Activated B cell treated with CpG ODN at 0.5 μM for 24 hours (primary cell): ENCODE measurements at places on chromosomes 7 and 10. TPM values are rescaled to one million over a fixed set of nuclear protein-coding genes. Genes with fewer than 3 reads are reported as not detected.

The ASB4 gene
- total RNA-seq = not detected in 2 replicates

The NUTM2B gene
- 0.80 and 1.2 TPM in 2 replicates for total RNA-seq

The NCAPG2 gene
- total RNA-seq = 8.2 and 11.0 TPM in 2 replicates

The LRRC4 gene
- 0.07 and 0.16 TPM in 2 replicates for total RNA-seq

DNA sequence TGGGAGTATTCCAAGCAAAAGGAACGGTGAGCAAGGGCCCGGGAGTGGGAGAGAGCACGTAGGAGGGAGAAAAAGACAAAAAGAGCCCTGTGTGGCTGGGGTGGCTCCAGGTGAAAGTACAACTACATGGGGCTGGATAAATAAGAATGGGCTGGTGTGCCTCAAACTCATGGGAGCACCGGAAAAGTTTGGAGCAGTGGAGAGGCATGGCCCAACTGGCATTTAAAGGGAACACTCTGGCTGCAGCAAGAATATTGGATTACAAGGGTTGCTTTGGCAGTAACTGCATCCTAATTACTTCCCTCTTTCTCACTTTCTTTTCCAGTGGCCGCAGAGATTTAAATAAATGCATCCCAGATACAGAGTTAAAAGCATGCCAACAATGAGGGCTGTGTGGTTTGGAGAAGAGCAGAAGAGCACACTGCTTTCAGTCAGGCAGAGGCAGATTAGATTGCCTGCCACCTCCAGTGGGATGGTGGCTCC, 39.1 kb upstream of the HERPUD2 start:
- H3K27ac ChIP-seq = no peak overlapping the region
- H3K4me3 ChIP-seq = no peak overlapping the region
- H3K36me3 ChIP-seq = no peaks in the 10 kb centered on the region
- DNase-seq = no peak

DNA sequence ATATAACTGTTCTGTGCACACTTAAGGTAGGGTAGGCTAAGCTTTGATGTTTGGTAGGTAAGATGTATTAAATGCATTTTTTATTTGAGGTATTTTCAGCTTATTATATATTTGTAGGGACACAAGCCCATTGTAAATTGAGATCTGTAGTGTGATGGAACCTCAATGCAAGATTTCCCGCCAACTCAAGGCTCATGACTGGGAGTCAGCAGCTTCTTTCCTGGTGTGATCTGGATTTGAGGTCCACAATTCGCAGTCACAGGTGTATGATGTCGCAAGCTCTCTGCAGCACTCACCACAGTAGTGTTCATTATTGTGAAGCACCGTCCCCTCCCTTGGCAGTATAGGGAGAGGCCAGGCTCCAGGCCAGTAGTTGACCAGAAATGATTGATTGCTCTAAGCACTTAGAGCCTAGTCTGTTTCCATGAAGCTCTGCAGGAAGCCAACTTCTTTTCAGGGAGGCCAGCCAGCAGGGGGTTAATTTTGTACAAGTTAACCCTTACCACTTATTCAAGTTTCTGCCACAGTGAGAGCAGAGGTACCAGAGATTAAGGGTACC, 54.9 kb downstream of the SEM1 start:
- H3K4me1 ChIP-seq = no peaks in the 10 kb centered on the region
- no peaks in the 10 kb centered on the region for H3K36me3 ChIP-seq
- no peak overlapping the region for H3K27ac ChIP-seq
- H3K4me3 ChIP-seq = no peak overlapping the region

GRCh38 chr10:71821909-71822763, 28.9 kb downstream of the PSAP start:
- no peaks in the 10 kb centered on the region for H3K4me1 ChIP-seq
- no peak overlapping the region for H3K27ac ChIP-seq
- no peaks in the 10 kb centered on the region for H3K27me3 ChIP-seq
- H3K36me3 ChIP-seq = peaks cover 95% of the 10 kb centered on the region

GRCh38 chr10:2145926-2146478, 408.7 kb upstream of the ADARB2 start:
- no peaks in the 10 kb centered on the region for H3K36me3 ChIP-seq
- no peak overlapping the region for H3K27ac ChIP-seq
- peaks cover 8% of the 10 kb centered on the region for H3K27me3 ChIP-seq
- H3K4me1 ChIP-seq = no peaks in the 10 kb centered on the region

DNA sequence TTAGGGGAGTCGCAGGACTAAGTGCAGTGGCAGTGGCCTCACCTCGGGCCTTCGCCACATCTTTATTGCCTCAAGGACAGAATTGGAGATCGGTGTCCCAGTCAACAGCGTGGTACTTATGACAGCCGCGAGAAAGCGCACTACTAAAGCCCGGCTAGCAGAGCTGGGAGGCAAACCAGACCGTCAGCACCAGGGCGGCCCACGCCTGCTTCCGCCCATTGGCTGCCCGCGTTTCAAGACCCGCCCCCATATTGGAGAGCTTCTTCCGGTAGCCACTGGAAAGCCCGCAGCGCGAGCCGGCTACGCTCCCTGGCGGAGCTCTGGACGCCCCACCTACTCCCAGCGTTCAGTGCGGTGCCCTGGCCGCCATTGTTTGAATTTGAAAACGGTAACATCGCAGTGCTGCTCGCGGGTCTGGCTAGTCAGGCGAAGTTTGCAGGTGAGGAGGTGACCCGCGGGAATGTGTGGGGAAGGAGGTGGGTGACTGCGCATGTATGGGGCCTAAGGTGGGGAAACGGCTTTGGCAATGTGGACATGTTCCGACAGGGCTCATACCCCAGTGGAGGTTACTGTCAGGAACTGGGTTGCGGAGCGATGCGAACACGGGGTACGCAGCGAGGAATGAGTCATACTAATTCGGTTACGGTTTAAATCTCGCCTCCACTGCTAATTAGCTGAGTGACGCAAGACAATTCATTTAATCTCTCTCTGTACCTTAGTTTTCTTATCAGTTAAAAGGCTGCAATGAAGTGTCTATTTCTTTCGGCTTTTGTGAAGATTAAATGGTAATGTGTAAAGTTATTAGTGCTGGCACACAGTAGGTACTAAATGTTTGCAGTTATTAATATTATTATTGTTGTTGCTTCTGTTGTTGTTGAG, at the start of gene KIF20B:
KIF20B (plus strand) TSS at position 349 of the 879 bp plus-strand sequence. CDS start 3,705 bp downstream, outside the sequence.
- H3K27ac ChIP-seq = peak within 1 kb of the TSS; percentile 98
- H3K4me3 ChIP-seq = peak within 1 kb of the TSS; percentile 96
- DNase-seq = peak; percentile 91
- H3K4me1 ChIP-seq = peaks cover 39% of the 10 kb centered on the region
- H3K27me3 ChIP-seq = no peaks in the 10 kb centered on the region
